Pulmonary artery endothelial cell (primary cell): ENCODE measurements at places on chromosomes 4 and X.

DNA sequence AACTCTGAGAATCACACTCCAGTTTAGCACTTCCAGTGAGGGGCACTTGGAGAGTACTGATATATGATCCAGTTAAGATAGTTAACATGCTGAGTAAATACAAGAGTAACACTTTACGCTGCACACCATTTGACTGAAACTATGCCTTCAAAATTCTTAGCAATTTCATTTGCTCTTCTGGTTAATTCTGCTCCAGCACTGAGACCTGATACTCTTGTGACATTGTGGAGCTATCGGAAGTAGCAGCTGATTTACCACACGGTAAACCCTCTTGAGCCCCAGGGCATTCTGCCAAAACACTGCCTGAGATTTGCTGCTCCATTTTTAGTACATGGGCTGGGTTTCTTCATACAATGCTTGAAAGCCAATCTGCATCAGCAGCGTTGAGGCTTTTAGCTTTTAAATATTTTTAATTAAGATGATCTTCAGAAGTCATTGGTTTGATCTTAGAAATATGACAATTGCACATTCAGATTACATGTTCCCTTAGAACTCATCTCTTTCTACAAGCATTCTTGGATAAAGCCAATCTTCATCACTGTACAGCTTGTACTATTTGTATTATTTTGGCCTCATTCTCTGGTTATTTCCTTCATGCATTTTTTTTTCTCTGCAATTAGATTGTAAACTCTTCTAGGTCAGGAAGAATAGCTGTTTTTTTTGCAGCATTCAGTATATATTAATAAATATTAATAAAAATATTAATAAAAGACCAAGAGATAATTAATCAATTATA lies 67.8 kb upstream of the ETNPPL start:
- DNase-seq = no peak

GRCh38 chr4:58209551-58209950 lies 1099.4 kb upstream of the IGFBP7 start:
- DNase-seq = no peak

DNA sequence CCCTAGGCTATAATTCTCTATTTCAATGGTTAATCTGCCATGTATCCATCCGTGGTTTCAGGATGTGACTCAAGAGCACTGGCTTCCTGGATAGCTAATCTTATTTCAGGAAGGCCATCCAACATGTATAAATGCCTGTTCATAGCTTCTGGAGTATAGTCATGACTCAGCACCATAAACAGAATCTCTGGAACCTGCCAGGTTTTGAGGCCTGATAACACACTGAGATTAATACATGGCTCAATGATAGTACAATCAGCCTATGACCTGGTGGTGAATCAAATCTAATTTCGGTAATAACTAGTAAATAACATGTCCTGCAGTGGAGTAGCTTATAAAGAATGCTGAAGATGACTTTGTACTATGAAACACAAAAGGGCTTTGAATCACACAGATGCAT lies 5.7 kb upstream of the IL13RA2 start:
- DNase-seq = peak; percentile 81

GRCh38 chrX:136063340-136064079 lies 78.3 kb downstream of the SLC9A6 start:
- DNase-seq = peak; percentile 7

DNA sequence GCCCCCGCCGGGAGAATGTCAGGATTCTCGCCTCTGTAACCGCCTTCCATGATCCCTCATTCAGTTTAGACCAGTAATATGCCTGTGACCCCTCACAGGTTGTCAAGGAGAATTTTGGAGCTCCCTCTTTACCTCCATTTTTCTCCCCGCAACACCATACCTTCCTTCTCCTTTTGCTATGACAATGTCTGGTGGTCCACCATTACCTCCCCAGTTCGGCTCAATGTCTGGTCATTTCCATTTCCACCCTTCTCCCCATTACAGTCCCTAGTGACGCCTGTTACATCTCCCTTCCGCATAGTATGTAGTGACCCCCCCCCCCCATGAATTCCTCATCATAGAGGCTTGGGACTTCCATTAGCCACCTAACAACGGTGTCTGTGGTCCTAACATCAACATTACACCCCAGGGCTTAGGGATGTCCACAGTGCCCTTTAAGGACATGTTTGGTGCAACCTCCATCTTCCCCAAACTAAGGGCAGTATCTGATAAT lies 700 bp downstream of the ARAF start:
- no peak for DNase-seq

DNA sequence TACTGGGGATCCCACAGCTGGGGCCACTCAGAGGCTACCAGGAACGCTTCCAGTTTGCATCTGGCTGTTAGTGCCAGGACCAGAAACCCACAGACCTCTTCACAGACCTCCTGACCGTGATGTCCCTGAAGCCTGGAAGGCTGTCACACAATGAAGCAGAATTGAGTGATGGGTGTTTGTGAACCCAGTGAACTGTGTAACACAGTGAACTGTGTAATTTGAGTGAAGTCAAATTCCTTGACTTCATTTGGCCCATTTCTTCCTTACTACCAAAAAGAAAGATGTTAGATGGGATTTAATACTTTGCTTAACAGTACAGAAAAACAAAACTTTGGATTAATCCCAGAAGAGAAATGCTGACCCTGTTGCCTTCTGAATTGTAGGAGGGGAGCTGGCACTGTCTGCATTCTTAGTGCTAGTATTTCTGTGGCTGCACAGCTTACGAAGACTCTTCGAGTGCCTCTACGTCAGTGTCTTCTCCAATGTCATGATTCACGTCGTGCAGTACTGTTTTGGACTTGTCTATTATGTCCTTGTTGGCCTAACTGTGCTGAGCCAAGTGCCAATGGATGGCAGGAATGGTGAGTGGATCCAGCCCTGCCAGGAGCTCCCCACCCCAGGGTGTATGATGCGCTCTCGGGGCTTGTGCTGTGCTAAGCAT lies 17.8 kb downstream of the SRD5A3 start:
- DNase-seq = no peak

GRCh38 chr4:42570221-42570620 lies 86.7 kb downstream of the ATP8A1 start:
- no peak for DNase-seq

GRCh38 chr4:179804440-179804839 lies 2362.2 kb upstream of the AGA start:
- no peak for DNase-seq
